ENCODE measurements at places on chromosomes 11 and 22.

DNA sequence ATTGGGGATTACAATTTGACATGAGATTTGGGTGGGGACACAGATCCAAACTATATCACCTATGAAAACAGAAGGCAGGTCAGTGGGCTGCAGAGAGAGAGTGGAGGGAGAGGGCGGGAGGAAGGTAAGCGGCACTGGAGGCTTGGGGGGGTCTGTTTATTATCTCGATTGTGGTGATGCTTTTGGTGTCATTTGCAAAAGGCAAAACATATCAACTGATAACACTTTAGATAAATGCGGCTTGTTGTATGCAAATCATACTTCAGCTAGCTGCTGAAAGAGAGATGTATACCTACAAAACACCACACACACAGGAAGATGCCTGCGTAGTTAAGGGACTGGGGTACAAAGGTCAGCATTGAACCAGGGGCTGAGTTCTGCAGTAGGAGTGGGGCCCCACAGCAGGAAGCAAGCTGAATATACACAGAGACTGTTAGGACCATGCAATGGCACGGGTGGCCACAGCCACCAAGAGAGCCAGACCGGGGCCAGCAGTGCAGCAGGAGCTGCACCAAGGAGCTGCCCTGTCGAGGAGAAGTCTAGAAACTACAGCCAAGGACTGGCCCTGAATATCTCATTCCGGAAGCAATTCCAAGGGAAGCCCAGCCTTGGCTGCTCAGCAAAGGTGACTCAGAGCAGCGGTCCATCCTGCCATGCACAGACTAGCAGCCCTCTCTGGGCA is 23.8 kb upstream of the TOLLIP start:
- DNase-seq = no peak

- DNase-seq = no peak
These were observed 384.1 kb downstream of the CTTN start for GRCh38 chr11:70782401-70782913.

- no peak for DNase-seq
These were observed 1009.6 kb upstream of the CCDC90B start for GRCh38 chr11:84295815-84296214.

DNA sequence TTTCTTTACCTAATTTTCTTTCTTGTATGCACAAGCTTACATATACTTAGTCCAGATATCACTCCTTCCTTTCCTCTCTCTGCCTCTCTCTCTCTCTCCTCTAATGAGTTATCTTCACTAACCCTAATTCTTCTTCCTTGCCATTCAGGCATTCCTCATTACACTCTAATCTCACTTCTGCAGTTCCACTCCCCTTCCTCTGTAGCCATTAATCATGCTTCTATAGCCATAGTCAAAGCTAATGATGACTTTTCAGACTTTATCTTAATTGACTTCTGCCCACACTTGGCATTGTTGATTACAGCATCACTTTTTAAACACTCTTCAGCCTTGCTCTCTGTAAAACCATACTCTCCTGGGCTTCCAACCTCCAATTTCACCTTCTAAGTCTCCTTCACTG is 35.3 kb upstream of the SC5D start:
- no peak for DNase-seq

- no peak for DNase-seq
These were observed 163.3 kb downstream of the CASP12 start for GRCh38 chr11:104734998-104735397.

GRCh38 chr11:10444725-10445315 is 10.2 kb upstream of the AMPD3 start:
- DNase-seq = no peak

- DNase-seq = no peak
These were observed 189.8 kb downstream of the KIRREL3 start for GRCh38 chr11:126810776-126811175.

DNA sequence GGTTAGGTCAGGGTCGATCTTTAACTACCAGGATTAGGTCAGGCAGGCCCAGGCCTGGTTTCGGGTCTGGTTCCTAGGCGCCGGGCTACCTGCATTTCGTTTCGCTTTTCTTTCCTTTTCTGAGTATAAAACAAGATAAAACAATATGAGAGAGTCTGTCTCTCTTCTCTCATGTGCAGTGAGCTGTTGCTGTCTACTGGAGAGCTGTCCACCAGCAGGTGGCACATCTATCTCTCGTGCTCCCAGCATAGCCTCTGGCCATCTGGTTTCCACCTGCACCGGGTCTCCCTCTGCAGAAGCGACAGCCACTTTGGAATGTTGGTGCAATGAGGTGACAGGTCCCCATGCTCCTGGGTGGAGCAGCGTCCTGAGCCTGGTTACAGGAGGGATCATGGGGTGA is 27.6 kb downstream of the RIBC2 start:
- no peak for DNase-seq

GRCh38 chr11:42770444-42771065 is 541.2 kb upstream of the API5 start:
- no peak for DNase-seq

DNA sequence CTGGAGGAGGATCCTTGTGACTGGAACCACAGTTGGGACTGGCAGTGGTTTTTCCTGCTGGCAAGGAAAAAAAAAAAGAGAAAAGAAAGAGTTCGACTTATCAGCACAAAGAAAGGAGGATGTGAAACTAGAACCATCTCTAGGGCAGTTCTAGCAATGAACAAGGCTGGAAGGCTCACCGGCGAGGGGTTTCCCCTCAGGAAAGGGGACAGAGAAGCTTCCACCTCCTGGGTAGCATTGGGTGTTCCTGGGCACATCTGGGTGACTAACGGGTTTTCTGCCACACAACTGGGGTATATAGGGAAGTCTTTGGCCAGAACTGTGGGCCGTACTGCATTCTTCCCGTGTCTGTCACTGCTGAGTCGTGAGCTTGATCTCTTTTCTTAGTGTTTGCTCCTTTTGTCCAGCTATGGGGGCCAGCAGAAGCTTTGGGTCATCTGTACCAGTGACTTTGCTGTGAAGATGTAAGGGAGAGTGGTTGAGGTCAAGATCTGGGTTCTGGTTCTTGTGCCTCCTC is 109.4 kb upstream of the OR4B1 start:
- DNase-seq = no peak

DNA sequence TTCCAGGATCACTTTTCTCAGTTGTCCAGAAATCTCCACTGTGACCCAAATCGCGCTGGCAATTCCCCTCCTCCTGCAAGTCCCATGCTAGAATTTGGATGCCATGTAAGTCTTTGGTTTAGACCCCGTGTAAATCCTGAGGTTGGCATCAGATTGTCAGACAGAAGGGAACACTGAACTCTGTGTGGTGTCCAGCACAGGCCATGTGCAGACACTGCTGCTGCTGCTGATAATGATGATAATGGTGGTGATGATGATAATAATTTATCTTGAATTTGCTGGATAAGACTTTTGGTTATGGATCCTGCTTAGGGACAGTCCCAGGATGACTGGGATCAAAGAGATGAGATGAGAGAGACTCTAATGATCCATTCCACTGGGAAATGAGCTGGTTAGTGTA is 45.0 kb downstream of the RPUSD4 start:
- DNase-seq = no peak

- DNase-seq = no peak
These were observed 4.9 kb upstream of the RAB38 start for GRCh38 chr11:88179971-88180629.

DNA sequence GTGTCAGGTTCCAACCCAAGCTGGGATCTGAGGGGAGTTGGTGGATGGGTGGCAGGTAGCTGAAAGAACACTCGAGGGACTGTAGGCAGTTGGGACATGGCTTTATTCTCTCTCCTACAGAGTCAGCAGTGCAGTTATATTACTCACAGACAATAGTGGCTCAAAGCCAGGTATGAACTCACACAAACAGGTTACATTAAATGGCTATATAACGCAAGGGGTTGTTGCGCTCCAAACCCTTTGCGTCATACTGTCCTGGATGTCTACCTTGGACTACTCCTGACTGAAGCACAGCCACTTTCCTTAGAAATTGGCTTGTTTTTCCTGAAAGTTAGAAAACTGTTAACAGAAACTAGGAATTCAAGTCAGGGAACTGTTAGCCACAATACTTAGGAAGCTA is 66.4 kb upstream of the OR4B1 start:
- no peak for DNase-seq

- no peak for DNase-seq
These were observed 107.5 kb upstream of the SESN3 start for GRCh38 chr11:95338430-95338991.

DNA sequence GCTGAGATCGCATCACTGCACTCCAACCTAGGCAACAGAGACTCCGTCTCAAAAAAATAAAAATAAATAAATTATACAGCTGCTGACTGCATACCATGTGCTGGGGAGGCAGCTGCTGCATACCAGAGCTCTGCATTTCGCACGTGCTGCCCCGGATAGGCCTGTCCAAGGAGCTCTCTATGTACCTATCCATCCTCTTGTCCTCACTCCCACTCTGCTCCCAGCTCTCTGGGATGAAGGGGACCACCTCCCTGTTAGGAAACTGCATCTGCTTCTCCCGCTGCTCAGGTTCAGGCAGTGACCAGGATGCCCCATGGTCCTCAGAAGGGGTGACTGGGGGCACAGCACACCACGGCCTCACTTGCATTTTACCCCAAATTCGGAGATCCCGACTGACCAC is 302.3 kb downstream of the BRD1 start:
- DNase-seq = no peak

All from esophagus squamous epithelium (tissue), 5 donors.